Smooth muscle cell of the brain vasculature (primary cell): ENCODE measurements at places on chromosomes 5 and 9.

DNA sequence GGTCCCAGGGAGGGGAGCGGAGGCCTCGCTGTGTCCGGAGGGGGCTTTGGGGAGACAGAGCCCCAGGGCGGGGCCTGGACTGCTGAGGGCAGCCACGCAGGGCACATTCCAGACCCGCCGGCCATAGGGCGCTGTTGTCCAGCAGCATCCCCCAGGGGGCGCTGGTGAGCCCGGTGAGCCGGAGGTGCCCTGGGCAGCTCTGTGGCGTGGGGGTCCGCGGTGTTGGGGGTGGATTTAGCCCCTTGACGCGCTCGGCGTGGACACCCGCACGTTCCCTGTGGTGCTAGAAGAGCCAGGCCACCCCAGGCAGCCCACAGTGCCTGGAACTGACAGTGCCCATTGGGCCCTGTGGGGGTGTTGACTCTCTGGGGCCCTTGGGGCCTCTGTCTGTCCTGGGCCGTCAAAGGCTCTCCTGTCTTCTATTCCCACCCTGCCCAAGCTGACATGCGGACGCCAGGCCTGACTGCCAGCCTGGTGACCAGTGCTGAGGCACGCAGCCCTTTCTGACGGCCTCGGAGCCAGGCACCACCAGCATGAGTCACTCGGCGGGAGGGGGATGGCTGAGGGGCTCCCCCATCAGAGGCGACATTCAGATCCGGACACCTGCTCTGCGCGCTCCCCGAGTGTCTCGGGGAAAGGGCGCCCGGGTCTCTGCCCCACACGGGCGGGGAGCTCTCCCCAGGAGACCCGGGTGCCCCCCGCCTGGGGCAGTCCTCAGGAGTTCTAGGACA is 23.9 kb downstream of the TPPP start:
- DNase-seq = no peak

DNA sequence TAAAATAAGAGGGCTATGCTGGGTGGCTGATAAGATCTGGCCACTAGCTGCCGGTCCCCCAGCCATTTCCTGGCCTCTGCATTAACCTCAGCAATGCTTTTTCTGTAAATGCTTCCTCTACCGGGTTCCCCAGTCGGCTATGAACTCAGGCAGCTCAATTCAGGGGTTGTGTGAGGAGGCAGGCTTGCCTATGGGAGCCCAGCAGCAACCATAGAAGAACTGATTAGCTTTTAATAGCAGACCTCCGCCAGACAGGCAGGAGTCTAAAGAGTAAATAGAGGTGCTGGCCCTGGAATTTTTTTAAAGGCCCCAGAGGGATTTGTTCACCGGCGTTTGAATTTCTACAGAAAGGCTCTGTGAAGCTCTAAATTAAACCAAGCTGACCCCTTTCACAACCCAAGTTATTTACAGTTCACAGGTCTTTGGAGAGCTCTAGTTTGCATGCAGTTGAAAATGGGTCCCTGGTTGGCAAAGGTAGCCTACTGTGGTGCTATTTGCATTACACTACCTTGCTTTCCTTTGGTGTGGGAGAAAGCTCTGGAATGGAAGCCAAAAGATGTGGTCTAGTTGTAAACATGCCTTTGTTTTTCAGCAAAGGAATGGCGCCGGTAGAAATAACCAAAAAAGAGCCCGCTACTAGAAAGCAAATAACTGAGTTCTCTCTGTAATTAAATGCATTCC is 289.7 kb upstream of the SEMA6A start:
- DNase-seq = no peak

GRCh38 chr9:109940561-109940960 is 160.6 kb downstream of the PALM2AKAP2 start:
- no peak for DNase-seq

- DNase-seq = no peak
These were observed 45.0 kb downstream of the TRIM36 start for GRCh38 chr5:115124741-115125140.
